ENCODE measurements at places on chromosomes 5 and 9. TPM values are rescaled to one million over a fixed set of nuclear protein-coding genes. Genes with fewer than 3 reads are reported as not detected.

DNA sequence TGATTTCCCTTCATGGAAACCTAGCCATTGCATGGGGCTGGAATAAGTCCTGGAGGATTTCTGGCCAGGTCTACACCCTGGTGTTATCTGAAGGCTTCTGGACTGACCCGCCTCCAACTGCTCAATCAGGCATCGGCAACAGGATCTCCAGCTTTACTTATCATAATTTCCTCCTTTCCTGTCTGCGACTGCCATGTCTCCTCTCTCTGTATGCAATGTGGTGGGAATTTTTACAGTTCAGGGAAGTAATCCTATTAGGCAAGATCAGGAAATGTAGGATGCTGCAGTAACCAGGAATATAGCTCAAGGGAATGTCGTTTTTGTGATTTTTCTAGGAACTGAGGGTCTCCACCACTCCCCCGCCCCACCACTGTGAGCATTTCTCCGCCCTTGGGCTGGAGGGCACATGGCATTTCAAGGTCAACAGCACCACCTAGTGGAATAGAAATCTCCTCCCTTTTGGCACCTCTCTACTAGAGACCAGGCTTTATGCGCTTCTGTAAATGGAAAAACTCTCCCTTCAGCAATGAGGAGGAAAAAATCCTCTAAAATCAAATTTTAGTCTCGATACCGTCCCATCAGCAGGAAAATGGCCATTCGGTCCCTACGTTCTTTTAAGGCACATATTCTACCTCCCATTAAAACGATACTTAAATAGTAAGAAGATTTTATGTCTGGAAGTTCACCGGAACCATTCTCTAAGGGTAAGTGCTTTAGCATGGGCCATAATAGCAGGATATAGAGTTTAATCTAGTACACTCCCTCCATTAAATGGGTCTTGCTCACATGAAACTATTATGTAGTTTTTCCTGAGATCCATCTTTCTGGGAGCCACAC is 93.0 kb downstream of the YTHDC2 start:
- peaks cover 19% of the 10 kb centered on the region for H3K27me3 ChIP-seq
- no peaks in the 10 kb centered on the region for H3K36me3 ChIP-seq
- no peaks in the 10 kb centered on the region for H3K4me1 ChIP-seq
- peak; percentile 42 for DNase-seq
- H3K4me3 ChIP-seq = no peak overlapping the region

GRCh38 chr9:124017051-124017928 is 5.7 kb downstream of the LHX2 start:
- H3K4me3 ChIP-seq = peak overlapping the region; percentile 91
- H3K27me3 ChIP-seq = peaks cover 61% of the 10 kb centered on the region
- H3K27ac ChIP-seq = peak overlapping the region; percentile 97
- DNase-seq = no peak
- peaks cover 17% of the 10 kb centered on the region for H3K36me3 ChIP-seq

DNA sequence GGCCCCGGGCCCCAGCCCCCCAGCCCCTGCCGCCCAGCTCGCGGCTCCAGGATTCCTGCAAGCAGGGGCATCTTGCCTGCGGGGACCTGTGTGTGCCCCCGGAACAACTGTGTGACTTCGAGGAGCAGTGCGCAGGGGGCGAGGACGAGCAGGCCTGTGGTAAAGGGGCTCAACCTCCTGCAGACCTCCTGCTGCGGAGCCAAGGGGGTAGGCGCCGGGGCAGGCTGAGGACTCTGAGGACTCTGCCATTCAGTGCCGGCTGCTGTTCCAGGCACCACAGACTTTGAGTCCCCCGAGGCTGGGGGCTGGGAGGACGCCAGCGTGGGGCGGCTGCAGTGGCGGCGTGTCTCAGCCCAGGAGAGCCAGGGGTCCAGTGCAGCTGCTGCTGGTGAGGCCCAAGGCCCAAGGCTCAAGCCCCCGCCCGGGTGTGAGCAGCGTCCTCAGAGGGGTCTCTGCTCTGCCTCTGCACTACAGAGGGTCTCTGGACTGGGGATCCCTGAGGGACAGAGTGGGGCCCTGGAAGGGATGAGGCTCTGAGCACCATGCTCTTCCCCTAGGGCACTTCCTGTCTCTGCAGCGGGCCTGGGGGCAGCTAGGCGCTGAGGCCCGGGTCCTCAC is 3.4 kb downstream of the MAMDC4 start:
- H3K36me3 ChIP-seq = no peaks in the 10 kb centered on the region
- H3K4me1 ChIP-seq = peaks cover 3% of the 10 kb centered on the region
- no peak overlapping the region for H3K27ac ChIP-seq
- no peak overlapping the region for H3K4me3 ChIP-seq
- DNase-seq = no peak

DNA sequence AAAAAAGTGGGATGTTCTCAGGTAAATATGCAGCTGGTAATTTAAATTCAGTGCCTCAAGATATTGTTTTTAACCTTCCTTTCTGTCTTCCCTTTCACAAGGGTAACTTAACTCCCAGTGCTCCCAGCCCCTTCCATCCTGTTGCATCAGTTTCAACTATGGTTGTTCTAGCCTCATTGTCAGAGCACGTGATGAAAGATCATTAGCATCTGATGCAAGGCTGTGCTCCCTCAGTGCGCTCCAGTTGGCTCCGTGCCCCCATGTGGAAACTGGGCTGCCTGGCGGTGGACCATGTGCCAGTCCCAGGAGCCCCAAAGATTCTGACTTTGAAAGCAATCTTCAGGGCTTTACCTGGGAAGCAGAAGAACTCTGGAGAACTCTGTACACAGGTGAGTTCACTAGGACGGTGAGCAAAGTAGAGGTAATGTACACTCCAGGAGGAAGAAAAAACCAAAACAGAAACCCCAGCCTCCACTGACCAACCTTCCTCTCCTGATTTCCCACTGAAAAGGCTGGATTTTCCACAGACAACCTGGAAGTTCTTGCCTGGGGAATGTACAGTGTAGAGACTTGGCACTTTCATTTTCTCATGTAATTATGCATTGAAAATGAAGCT is 96.9 kb downstream of the SLC1A3 start:
- no peak for DNase-seq
- no peaks in the 10 kb centered on the region for H3K27me3 ChIP-seq
- H3K4me1 ChIP-seq = peaks cover 30% of the 10 kb centered on the region
- H3K4me3 ChIP-seq = no peak overlapping the region
- H3K27ac ChIP-seq = peak overlapping the region; percentile 15

Gene GLRX
- 63.9 TPM for polyA plus RNA-seq

Gene WNT8A
- polyA plus RNA-seq = not detected

All from naive B cell (primary cell).